ENCODE measurements at places on chromosomes 11 and 22.
A peak's percentile ranks its signal among the peaks of the same experiment; 100 is the strongest.

- no peak for DNase-seq
These were observed 71.1 kb downstream of the LARGE2 start for GRCh38 chr11:45993531-45994001.

GRCh38 chr11:106271686-106272085 is 194.2 kb downstream of the AASDHPPT start:
- no peak for DNase-seq

GRCh38 chr11:76062733-76063132 is 143.6 kb downstream of the WNT11 start:
- DNase-seq, result no peak

DNA sequence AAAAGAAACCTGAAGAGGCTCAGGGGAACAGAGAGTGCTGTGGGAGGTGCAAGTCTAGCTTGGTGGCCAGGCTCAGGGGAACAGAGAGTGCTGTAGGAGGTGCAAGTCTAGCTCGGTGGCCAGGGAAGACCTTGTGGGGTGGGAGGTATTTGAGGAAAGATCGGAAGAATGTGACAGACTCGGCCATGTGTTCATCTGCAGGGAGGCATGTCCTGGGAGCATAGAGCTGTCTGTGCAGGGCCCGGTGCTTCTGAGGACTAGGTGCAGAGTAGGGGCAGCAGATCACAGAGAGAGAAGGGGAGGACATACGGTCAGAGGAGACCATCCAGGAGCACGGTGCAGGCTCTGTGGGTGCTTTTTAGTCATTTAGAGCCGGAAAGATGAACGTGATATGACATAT is 10.8 kb downstream of the IFITM10 start:
- DNase-seq, result peak; percentile 1

DNA sequence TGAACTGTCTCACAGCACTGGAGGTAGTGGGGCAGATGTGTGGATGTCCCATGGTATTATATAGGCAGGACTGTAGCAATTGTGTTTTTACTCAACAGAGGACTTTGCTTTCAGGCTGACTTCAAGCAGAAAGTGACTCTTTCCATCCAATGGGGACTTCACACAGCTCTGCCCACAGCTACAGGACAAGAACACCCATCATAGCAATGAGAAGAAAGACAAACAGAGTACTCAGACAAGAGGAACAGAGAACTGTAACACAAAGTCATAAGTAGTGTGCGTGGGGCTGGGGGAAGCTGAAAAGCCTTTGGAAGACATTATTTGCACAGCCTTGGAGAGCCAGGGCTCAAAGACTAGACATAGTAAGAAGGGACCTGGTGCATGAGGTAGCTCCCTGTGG is 70.3 kb downstream of the CCDC81 start:
- no peak for DNase-seq

- DNase-seq, result no peak
These were observed 20.7 kb downstream of the SPATA19 start for GRCh38 chr11:133824593-133824992.

DNA sequence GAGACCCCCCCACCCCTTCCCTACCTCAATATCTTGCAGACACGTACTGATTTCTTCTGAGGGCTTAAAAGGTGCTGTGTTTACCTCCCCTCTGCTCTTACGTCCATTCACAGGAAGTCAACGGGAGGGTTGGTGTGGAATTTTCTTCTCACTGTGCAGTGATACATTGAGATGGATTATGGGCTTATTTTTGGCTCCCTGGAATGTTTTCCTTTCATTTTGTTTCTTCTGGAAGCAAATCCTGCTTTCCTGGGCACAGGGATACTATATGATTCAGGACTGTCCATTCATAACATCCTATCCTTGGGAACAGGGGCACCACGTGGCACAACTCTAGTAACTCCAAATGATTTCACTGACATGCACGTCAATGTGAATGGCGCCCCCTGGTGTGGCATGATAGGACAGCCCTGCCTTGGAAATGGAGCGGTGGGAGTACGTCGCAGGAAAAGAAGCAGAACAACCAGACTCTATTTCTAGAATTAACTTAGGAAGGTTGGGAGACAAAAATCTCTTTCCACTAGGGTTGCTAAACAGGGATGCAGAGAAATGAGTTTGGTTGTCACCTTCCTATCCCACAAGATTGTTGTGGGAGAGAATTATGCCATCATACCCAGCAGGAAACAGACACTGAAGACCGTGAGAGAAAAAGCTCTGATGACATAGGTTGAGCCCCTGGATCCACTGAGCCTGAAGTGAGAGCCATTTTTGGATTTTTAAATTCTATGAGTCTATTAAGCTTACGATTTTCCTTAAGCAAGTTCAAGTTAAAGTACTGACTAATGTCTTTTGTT is 146.5 kb upstream of the RAG2 start:
- peak; percentile 74 for DNase-seq

GRCh38 chr11:1162491-1163311 is 4.9 kb downstream of the MUC5AC start:
- no peak for DNase-seq

DNA sequence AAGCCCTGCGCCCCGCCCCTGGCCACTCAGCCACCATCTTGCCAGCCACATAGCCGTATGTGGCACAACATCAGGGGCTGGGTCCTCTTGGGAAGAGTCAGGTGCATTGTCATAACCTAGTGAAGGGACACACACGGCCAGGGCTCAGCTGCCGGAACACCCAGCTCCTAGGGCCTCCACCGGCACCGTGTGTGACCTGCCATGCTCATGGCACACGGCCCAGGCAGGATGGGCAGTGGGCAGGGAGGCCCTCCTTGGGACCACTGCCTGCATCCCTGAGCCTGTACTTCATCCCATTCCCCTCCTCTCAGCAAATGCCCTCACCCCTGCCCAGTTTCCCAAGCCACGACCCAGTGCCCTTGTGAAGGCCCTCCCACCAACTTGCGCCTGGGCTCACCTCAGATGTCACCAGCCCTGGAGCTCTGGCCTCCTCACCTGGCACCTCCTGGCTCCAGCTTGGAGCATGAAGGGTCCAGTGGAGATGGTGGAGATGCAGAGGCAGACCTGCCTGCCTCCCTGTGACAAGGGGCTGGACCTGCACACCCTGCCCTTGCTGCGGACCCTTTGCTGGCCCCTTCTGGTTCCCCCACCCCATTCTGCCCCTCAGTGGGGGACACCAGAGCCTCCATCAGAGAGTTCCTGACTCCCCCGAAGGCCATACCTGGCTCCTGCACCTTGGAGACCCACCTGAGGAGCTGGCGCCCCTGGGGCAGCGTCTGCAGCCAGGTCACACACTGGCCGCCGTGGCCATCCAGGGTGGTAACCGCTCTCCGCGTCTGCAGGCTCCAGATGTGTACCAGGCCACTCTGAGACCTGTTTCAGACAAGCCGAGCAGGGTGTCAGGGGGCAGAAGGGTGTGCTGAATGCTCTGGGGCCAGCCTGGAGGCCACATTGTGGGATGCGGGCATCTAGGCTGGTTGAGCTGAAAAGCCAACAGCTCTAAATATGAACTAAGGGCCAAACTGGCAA is 34.5 kb downstream of the GNB1L start:
- no peak for DNase-seq

GRCh38 chr11:113481672-113482071 is 6.5 kb upstream of the DRD2 start:
- no peak for DNase-seq

Measured in activated naive CD4-positive, alpha-beta T cell treated with anti-CD3 and anti-CD28 coated beads for 36 hours (primary cell).